ENCODE measurements at places on chromosomes 7 and 10. TPM values are rescaled to one million over a fixed set of nuclear protein-coding genes. Genes with fewer than 3 reads are reported as not detected.

The ZDHHC6 gene
- 19.5 TPM for total RNA-seq

The CLCN1 gene
- total RNA-seq, result not detected

The MYL10 gene
- total RNA-seq, result not detected

The GPC2 gene
- total RNA-seq, result 0.32 TPM

The PNLIP gene
- not detected for total RNA-seq

The ELN gene
- total RNA-seq, result 29.9 TPM

The CALHM3 gene
- not detected for total RNA-seq

The COG5 gene
- total RNA-seq, result 55.8 TPM

The ZCWPW1 gene
- total RNA-seq, result 4.4 TPM

The PITX3 gene
- total RNA-seq, result 1.8 TPM

The HOXA13 gene
- total RNA-seq, result not detected

The CUBN gene
- total RNA-seq, result 0.92 TPM

The KIN gene
- 7.5 TPM for total RNA-seq

The MYOZ1 gene
- total RNA-seq, result 0.51 TPM

The PLXDC2 gene
- total RNA-seq, result 13.1 TPM

The DLX6 gene
- total RNA-seq, result not detected

The SAP25 gene
- 0.84 TPM for total RNA-seq

The FAM25A gene
- not detected for total RNA-seq

The CCDC172 gene
- total RNA-seq, result not detected

The PHYH gene
- total RNA-seq, result 177 TPM

The ZNF804B gene
- not detected for total RNA-seq

The ADCYAP1R1 gene
- total RNA-seq, result 5.8 TPM

The CDHR1 gene
- total RNA-seq, result 0.65 TPM

The PPP1R9A gene
- total RNA-seq, result 21.9 TPM

The IDI2 gene
- total RNA-seq, result 0.30 TPM

The GRM3 gene
- total RNA-seq, result not detected

The PKD2L1 gene
- not detected for total RNA-seq

The SLC18A2 gene
- total RNA-seq, result 0.16 TPM

The MINDY4 gene
- total RNA-seq, result 3.5 TPM

The EGFR gene
- 11.4 TPM for total RNA-seq

The SHTN1 gene
- total RNA-seq, result 3.7 TPM

The THSD7A gene
- total RNA-seq, result 1.5 TPM

The PNLIPRP3 gene
- total RNA-seq, result not detected

The GNB2 gene
- total RNA-seq, result 120 TPM

The AMZ1 gene
- total RNA-seq, result 0.05 TPM

The C10orf62 gene
- total RNA-seq, result 0.97 TPM

The NEBL gene
- 666 TPM for total RNA-seq

The MKX gene
- total RNA-seq, result 0.14 TPM

The SUN3 gene
- not detected for total RNA-seq
